ENCODE measurements at places on chromosomes 16 and 17. TPM values are rescaled to one million over a fixed set of nuclear protein-coding genes. Genes with fewer than 3 reads are reported as not detected.

The PITPNM3 gene
- total RNA-seq = 9.3 TPM

The CIBAR2 gene
- total RNA-seq = not detected

The DOC2B gene
- total RNA-seq = 3.8 TPM

The KRT31 gene
- not detected for total RNA-seq

The KRT17 gene
- total RNA-seq = 12.6 TPM
